ENCODE measurements at places on chromosomes 3 and 15.

DNA sequence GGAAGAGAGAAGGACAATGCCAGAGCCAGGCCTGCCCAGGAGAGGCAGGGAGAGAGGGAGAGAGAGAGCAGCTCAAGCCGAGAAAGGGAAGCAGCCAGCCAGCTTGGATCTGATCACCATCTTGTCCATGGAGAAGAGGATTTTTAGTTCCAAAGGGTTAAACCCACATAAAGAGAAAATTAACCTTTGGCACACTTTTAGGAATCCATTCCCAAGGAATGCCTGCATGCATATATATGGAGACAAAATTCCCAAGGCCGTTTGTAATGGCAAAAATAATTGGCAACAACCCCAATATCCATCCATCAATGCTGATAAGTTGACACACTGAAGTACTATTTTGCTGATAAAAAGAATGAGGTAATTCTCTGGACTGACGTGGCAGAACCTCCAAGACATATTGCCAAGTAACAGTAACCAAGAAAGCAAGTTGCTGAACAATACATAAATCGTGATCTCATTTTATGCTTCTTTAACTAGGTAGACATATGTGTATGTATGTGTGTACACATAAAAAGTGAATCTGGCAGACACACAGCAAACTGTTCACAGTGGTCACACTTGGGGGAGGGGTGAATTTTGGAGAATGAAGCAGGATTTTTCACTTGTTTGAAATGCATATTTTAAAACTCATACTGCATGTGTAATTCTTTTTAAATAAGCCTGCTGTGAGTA, 7.5 kb upstream of the STRA6 start:
- no peak for DNase-seq

GRCh38 chr3:163951397-163951987, 1126.8 kb downstream of the SI start:
- no peak for DNase-seq

DNA sequence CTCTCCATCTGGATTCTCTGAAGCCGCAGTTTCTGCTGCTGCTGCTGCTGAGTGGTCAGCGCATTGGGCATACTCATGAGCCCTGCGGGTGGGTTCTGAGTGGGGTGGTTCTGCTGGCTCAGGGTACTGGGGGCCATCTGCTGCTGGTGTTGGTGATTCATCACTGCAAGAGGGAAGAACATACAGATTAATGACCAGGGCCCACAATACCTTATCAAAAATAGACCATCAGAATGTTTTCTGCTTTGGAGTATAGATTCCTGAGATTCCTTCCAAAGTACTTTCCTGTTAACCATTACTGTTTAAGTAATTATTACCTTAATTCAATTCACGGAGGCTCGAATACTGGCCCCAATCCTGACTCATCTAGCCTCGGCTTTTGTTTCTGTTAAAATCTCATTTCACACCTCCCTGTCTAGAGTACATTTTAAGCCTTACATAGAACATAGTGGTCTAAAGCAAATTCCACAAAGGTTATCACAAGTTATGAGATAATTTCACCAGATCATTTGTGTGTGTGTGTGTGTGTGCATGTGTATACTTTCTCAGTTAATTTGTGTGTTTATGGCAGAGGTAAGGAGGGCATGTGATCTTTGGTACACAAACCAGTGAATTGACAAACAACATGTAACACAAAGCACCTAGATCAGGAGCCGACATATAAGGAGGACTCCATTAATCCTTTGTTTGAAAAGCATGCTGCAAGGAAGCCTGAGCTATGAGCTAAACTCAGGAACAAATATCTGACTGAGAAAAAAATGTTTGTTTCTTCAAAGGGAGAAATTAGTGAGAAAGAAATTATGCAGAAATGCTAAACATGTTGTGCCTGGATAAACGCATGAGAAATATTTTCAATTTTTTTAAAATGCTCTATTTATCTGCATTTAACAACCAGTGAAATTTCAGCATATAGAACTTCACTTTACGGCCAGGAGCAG, 68.1 kb downstream of the TM4SF4 start:
- no peak for DNase-seq

- DNase-seq: no peak
Observed at GRCh38 chr3:136792556-136793330, 26.2 kb upstream of the SLC35G2 start.

GRCh38 chr3:59809016-59809415, 759.2 kb upstream of the CFAP20DC start:
- DNase-seq: no peak

DNA sequence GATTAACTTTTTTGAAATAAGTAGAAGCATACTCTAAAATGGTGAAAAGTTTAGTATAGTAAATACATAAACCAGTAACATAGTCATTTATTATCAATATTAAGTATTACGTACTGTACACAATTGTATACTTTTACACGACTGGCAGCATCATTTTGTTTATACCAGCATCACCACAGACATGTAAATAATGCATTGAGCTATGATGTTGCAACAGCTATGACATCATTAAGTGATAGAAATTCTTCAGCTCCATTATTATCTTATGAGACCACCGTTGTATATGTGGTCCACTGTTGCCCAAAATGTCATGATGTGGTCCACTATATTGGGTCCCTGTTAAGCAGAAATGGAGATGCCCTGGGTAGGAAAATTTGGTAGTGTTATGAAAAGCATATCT, 51.3 kb downstream of the DRD3 start:
- DNase-seq: no peak

GRCh38 chr3:69011096-69011730, 2.3 kb downstream of the EOGT start:
- no peak for DNase-seq

- DNase-seq: no peak
Observed at GRCh38 chr3:101853982-101854381, 4.7 kb downstream of the NFKBIZ start.

GRCh38 chr15:97014001-97014400, 683.5 kb downstream of the NR2F2 start:
- no peak for DNase-seq

DNA sequence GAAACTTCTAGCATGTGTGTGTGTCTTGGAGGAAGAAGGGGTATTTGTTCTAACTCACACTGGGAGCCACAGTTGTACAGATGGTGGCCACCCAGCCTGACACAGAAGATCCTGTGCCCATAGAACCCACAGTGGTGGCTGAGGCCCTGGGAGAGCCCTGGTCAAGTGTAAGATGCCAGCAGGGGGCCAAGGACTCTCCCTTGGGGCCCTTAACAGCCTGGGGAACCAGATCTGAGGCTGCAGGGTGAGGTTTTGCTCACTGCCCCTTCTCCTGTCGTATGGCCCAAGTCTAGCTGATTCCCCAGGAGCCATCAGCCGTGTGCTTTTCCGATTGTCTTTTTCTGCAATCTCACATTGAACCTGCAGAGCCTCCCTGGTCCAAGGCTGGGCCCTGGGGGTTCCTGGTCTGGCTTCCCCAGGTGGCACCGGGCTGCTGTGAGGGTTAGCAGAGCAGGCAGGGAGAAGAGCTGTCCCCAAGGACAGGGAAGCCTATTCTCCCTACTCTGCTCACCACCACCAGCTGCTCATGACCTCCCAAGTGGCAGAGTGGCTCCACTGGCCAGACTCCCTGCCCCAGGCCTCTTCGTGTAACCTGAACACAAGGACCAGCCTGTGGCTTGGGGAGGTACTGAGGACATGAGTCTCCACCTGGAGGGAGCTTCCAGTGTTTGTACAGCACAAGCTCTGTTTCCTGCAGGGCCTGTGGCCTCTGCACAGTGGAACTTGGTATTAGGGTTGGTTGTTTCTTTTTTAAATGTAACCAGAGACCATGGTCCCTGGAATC, 51.9 kb downstream of the CA12 start:
- no peak for DNase-seq

Data from KG1 (cell line).